ENCODE measurements at places on chromosomes 3 and 15.

GRCh38 chr15:36737430-36737891 is 158.0 kb downstream of the CDIN1 start:
- DNase-seq = no peak

DNA sequence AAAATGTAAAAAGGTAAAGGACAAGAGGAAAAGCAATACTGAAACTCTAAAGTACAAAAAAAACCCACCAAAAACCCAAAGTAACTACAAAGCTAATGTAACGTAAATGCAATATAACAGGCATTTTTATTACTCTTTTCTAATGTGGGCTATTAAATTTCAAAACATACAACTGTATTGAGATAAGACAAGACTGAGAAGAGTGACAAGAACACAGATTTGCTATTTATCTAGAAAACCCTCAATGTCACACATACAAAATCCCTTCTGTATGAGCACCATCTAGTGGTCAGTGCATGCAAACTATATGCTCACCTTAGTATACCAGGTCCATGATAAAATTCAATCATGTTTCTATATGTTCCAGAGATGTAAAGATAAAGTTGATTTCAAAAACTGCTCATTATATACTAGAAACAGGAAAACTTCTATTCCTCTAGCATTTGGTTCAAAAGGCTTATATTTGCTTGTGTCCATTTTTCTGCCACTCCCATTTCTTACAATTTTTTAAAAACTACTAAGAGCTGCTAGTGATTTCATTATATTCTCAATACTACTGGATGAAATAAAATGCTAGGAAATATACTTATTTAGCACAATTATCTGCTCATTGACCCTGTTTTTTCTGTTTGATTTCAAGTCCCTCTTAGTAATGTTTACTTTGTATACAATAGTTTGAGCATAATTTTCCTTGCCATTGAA is 111.4 kb downstream of the DLG1 start:
- DNase-seq = peak; percentile 37

GRCh38 chr3:125055913-125056745 is at the start of gene HEG1:
HEG1 (minus strand) TSS chr3:125055997; CDS start chr3:125055890, 107 bp downstream.
- DNase-seq = peak; percentile 45

- no peak for DNase-seq
Observed at GRCh38 chr3:20280257-20280656, 94.3 kb upstream of the SGO1 start.

DNA sequence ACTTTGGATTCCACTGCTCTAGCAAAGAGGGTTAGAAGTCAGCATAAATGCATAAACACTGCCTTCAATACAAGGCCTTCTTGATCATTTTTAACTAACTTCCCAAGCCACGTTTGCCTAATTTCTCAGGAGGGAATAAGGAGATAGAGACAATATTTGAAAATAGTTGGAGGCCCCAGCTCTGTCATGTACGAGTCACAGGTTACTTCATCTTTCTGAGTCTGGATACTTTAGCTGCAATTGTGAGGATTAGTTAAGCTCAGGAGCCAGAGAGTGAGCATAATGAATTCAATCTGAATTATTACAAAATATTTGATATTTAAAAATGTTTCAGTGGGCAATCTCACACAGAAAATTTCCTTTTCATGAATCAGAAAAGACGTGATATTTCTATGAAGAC is 298.9 kb downstream of the SHOX2 start:
- DNase-seq = no peak

Data from memory B cell (primary cell).